T-helper 17 cell (primary cell): ENCODE measurements at places on chromosomes 4 and X. TPM values are rescaled to one million over a fixed set of nuclear protein-coding genes. Genes with fewer than 3 reads are reported as not detected.

The LEF1 gene
- total RNA-seq: 236 TPM

The JCHAIN gene
- total RNA-seq: 2.8 TPM

The GLRA2 gene
- not detected for total RNA-seq

The RASL11B gene
- total RNA-seq: not detected

The MID2 gene
- total RNA-seq: 11.7 TPM

The PCYT1B gene
- 8.5 TPM for total RNA-seq

The PTPN13 gene
- total RNA-seq: 36.1 TPM

The ITIH6 gene
- total RNA-seq: not detected

The YIPF7 gene
- not detected for total RNA-seq

The IL13RA1 gene
- total RNA-seq: 2.2 TPM

The FAM53A gene
- total RNA-seq: 3.1 TPM

The TMEM184C gene
- 18.0 TPM for total RNA-seq

The SLC7A11 gene
- total RNA-seq: 0.05 TPM

The SSX3 gene
- total RNA-seq: not detected

The ERCC6L gene
- total RNA-seq: 0.10 TPM

The GPC4 gene
- not detected for total RNA-seq

The MND1 gene
- not detected for total RNA-seq

The FGA gene
- total RNA-seq: not detected

GRCh38 chr4:45283352-45283751 lies 557.0 kb upstream of the GNPDA2 start:
- no peak for DNase-seq

DNA sequence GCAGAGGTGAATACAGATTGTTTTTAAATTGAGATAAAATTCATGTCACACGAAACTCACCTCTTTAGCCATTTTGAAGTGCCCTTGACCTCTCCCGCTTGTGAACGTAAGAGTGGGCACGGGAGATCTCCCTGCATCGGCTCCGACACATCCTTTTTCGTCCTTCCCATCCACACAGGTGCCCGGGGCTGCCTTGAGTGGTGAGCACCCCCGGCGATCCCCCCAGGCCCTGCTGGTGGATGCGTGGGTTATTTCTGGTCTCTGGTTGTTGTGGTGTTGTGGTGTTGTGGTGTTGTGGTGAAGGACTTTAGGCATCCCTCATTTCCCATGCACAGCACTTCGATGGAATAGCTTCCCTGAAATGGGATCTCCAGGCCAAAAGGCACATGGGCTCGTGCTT lies 46.1 kb downstream of the PSAPL1 start:
- DNase-seq: no peak

DNA sequence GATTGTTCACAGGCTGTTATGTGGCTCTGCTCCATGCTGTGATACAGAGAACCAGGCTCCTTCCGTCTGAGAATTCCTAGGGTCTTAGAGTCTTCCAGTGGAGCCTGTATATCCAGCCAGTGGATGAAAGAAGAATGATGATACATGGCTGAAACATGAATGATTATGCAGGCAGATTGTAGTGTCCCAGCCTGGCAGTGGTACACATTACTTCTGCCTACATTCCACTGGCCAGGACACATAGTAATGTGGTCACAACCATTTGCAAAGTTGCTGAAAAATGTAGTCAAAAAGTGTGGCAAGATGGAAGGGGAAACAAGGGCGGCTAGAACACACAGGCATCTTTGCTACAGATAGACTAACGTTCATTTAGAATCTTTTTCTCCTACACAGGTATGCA lies 4.5 kb upstream of the GBA3 start:
- no peak for DNase-seq

- no peak for DNase-seq
These were observed 236.2 kb downstream of the EVC2 start for GRCh38 chr4:5472160-5472591.

GRCh38 chr4:100540131-100540530 lies 22.3 kb upstream of the EMCN start:
- DNase-seq: no peak

DNA sequence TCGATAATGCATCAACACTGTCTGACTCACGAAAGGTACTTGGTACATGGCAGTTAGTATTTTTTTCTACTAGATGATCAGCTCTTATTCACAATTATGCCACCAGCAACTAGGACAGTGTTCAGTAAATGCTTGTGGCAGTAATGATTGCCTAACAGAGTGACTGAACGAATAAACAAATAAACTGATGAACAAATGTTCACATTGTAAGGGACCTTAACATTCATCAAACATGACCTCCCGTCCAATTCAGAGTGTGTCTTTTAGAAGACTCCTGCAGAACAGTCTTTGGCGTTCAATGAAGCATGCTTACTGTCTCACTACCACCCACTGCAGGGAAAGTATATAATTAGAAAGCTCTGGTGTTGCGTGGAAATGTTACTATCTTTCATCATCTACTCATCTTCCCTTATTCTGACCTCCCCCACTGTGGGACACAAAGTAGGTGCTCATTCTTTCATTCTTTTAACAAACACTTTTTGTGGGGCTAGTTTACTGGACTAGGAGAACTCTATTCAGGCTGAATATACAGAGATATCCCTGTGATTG lies 319.3 kb downstream of the RAB28 start:
- DNase-seq: no peak

DNA sequence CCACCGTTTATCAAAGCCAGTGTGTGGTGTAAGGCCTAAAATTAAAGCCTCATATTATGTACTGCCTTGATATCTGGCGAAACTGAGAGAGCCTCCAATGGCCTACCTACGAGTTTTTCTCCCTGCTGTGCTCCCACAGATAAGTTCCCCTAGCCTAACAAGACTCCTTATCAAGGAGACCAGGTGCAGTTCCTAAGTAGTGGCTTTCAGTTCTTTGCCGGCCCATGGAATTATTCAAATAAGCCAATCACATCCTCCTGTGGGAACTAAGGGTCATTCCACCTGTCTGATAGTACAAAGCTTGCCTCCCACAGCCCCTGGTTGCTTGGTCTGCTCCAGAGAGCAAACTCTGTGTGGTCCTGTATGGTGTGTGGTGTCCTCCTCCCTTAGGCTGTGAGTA lies 99.8 kb upstream of the TEX13C start:
- no peak for DNase-seq

DNA sequence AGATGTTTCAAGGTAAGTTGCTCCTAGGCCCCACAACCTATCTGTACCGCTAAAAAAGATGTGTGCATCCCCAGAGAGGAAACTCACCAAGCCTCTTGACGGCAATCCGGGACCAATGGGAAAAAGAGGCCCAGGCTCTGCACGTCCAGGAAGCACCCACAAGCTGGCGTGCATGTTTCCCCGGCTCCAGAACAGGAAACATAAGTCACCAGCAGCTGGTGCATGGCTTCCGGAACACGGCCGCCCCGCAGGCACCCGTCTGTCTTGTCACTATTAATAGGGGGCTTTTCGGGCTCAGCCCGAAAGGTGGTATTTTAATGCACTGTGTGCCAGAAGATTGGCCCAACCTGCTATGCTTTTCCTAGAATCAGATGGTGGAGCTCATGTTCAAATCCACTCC lies 22.2 kb downstream of the CRMP1 start:
- DNase-seq: no peak

DNA sequence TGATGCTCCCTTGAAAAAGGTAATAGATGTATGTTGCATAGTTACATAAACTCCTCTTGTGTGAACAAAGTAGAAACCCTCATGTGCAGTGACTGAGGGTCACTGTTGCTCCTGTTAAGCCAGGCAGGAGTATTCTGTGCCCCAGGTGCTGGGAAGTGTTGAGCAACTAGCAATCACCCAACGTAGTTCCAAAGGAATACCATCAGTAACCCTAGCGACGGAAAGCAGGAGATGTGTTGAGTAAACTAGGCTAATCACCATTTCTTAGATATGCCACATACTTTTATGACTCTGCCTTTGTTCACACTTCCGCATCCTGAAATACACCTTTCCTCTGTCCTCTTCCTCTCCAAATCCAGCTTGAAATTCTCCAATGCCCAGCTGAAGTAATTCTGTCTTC lies 50.9 kb upstream of the TAB3 start:
- no peak for DNase-seq

DNA sequence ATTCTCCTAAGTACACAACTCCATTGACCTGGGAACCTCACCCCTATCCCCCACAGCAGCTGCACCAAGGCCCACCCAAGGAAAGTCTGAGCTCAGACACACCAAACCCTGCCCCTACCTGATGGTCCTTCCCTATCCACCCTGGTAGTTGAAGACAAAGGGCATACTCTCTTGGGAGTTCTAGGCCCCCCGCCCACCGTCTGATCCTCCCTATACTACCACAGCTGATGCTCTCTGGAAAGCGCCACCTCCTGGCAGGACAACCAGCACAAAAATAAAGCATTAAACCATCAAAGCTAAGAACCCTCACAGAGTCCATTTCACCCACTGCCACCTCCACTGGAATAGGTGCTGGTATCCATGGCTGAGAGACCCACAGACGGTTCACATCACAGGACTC lies 83.6 kb downstream of the ANAPC10 start:
- DNase-seq: no peak

DNA sequence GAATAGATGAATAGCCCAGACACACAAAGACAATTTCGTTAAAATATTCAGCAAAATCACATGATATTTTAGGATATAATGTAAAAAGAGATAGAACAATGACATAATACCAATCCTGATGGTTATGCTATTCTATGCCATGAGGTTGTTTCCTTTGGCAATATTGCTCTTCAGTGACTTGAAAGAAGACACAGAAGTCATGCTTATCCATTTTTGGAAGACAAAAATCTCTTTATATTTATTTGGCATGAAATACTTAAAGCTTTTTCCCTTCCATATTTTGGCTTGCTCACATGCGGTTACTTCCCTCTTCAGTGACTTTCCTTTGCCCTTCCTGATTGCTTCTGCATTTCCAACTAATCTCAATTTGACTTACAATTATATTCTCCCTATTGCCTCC lies 314.8 kb downstream of the IQCM start:
- no peak for DNase-seq

GRCh38 chr4:25815586-25815985 lies 47.2 kb downstream of the SEL1L3 start:
- DNase-seq: no peak

GRCh38 chrX:74923942-74924448 lies 1.3 kb downstream of the NEXMIF start:
- DNase-seq: no peak

DNA sequence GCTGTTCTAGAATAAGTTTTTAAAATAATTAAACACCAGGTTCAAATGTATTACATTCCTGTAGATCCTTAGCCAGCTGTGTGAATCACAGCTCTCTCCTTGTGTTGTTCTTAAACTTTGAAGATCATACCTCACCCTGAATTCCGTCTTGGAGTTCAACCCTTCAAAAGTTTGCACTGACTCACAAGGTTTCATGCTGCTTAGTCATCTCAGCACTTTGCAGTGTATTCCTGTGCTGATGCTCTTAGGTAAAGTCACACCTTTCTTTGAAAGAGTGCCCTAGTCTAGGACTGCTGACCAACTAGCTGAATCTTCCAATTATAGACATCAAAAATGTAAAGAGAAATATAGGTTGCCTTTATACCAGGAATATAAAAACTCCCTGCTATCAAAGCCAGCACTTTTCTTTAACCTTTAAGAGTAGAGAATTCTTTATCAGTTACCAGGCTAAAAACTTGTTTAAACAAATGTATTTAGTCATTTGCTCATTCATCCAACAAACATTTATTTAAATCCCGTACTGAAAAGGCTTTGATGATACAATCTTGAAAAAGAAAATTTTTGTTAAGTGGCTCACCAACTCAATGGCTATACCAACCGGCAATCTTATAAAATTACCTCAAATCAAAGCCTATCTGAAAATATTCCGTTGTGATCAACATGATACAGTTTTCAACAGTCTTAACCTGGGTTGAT lies 169.7 kb downstream of the RAP1GDS1 start:
- DNase-seq: no peak

DNA sequence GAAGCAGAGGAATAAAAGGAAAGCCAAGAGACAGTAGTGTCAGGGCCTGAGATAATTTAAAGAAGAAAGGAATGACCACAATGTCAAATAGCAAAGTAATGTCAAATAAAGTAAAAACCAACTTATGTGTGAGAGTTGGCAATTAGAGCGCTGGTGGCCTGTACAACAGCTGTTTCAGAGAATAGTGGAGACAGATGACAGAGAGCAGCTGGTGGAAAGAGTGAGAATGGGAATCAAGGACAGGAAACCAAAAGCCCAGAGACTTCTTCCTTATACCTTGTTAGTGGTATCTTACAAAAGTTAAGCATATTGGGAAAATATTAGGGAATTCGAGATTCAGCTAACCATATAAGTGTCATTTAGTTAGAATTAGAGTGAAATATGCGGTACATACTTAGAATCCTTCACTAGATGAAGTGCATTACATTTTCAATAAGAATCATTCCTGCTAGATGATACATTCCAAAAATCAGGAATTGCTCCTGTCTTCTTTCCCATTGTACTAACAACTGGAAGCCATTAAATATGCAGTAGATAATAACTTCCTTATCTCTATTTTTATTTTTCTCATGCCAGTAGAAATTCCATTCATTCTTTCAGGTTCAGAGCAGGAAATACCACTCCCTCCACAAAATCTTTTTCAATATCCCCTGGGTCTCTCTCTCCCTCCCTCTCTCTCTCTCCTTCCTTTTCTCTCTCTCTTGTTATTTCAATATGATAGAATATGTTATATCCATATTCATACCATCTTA lies 525.4 kb downstream of the CENPC start:
- DNase-seq: no peak

DNA sequence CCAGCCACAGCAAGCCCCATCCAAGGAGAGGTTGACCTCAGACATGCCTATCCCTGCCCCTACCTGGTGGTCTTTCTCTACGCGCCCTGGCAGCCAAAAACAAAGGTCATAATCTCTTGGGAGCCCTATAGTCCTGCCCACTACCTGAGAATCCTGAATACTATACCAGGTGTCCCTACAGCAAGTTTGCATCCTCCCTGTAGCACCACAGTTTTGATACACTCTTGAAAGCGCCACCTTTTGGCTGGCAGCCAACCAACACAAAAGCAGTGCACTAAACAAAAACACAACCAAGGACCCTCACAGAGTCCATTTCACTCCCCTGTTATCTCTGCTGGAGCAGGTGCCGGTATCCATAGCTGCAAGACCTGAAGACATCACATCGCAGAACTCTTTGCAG lies 523.8 kb upstream of the CPEB2 start:
- no peak for DNase-seq

- DNase-seq: no peak
These were observed 29.8 kb downstream of the SGMS2 start for GRCh38 chr4:107854356-107855022.

DNA sequence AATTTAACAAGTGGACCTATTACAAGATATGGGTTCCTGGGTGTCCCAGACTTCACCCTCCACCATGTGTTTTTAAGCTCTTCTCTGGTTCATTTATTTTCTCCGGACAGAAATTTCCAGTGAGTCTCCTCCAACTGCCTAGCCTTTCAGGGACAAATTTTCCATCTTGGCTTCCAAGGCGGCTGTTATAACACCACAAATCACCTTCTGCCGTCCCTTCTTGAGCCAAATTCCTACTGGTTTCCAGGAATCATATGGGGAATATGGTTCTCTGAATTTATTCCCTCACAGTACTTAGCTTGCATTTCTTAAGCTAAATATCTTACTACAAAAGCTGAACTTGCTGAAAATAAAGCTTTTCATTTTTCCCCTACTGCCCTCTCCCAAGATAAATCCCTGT lies 18.8 kb downstream of the NEXMIF start:
- no peak for DNase-seq

GRCh38 chr4:89759426-89759825 lies 77.5 kb downstream of the SNCA start:
- no peak for DNase-seq

GRCh38 chrX:40065296-40066046 lies 32.3 kb downstream of the BCOR start:
- DNase-seq: no peak

- no peak for DNase-seq
These were observed 1.4 kb upstream of the L1CAM start for GRCh38 chrX:153887385-153887784.
